ENCODE measurements at places on chromosomes 16 and 17.

GRCh38 chr16:87391324-87391949, 699 bp upstream of the MAP1LC3B start:
- DNase-seq: peak; percentile 57

GRCh38 chr16:34802396-34802795, 1343.0 kb downstream of the TP53TG3F start:
- DNase-seq: no peak

DNA sequence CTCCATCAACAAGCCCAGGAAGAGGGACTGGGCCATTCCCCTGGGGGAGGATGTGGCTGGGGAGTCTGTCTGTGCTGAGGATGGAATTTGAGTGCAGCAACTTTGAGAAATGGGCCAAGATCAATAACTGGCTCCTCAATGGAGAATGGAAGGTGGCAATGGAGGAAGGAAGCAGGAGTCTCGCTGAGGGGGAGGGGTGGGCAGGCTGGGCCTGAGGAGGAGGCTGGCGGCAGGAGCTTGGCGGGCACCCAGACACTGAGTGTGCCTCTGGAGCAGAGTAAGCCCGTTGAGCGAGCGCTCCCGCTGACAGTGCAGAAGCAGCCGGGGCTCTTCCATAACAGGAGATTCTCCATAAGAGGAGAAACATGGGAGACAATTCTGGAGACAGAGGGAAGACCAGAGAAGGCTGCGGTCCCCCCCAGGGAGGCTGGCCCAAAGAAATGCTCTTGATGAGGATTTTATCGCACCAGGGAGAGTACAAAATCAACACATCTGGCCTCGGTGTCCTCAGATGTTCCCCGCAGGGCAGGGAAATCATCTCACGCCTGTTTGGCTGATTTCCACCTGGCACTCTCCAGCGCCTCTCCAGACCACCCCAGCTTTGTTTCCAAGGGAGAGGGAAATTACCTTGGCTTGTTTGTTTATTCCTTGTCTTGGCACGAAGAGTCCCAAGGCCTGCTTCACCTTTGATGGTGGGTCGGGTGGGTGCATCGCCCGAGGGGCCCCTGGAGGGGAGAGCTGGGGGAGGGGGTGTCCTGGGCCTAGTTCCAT, 2.8 kb upstream of the MMP15 start:
- peak; percentile 28 for DNase-seq

- no peak for DNase-seq
Observed at GRCh38 chr17:66549311-66549704, 246.9 kb downstream of the PRKCA start.

- no peak for DNase-seq
Observed at GRCh38 chr17:54976316-54976715, 7.8 kb downstream of the STXBP4 start.

- DNase-seq: no peak
Observed at GRCh38 chr17:66967837-66968543, 3.5 kb downstream of the CACNG4 start.

GRCh38 chr16:3174618-3175148, 13.3 kb upstream of the OR1F1 start:
- no peak for DNase-seq

GRCh38 chr17:51230306-51230705, 29.5 kb downstream of the MBTD1 start:
- no peak for DNase-seq

- DNase-seq: no peak
Observed at GRCh38 chr16:57773655-57774295, 28.5 kb downstream of the KIFC3 start.

DNA sequence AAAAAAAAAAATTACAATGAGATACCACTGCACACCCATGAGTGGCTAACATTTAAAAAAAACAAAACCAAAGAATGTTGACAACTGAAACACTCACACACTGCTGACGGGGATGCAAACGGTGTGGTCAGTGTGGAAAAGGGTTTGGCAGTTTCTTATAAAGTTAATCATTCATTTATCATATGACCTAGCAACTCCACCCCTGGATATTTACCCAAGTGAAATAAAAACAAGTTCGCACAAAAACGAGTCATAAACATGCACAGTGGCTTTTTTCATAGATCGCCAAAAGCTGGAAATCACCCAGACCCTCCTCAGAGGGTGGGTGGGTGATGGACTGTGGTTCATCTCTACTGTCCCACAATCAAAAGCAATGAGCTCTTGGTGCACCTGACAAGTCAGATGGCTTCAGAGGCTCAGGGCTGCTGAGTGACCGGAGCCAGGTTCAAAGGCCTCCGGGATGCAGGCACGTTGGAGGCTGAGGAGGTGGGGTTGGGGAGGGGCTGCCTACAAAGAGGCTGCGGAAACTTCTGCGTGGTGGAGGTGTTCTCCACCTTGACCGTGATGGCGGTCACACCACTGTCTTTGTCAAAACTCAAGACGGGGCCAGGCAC, 14.2 kb downstream of the RAB40B start:
- no peak for DNase-seq

DNA sequence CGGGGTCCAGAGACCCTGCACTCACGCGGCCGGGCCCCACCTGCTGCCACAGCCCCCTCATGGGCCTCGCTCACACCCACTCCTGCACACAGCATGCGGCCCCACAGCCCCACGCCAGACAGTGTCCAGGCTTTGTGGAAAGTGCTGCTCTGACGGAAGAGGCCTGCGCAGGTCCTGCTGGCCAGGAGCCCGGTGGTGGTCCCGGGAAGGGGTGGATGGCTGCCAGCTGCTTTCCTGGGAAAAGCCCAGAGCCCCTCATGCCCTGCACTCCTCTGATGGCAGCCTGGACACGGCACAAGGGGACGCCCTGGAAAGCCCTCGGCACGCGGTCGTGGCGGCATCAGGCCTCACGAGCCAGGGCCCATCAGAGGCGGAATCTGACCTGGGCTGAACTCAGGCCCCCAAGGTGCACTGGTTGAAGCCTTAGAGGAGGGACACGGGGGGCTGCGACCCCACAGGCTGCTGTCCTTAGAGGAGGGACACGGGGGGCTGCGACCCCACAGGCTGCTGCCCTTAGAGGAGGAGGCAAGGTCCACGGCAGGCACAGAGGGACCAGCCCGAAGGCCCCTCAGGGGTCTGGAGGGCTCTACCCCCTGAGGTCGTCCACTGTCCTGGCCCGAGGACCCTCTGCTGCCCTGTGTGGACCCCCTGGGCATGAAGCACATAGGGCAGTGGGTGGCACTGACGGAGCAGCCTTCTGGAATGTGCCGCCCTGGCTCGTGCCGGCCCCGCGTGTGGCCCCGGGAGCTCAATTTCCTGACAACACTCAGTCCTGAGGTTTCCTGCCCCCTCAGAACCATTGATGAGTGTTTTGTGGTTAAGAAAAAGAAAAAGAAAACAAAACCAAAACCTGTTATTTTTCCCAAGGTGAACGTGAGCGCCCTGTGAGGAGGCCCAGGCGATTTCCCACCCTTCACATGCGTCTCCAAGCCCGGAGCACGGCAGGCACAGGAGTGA, 22.1 kb downstream of the SOX8 start:
- no peak for DNase-seq

DNA sequence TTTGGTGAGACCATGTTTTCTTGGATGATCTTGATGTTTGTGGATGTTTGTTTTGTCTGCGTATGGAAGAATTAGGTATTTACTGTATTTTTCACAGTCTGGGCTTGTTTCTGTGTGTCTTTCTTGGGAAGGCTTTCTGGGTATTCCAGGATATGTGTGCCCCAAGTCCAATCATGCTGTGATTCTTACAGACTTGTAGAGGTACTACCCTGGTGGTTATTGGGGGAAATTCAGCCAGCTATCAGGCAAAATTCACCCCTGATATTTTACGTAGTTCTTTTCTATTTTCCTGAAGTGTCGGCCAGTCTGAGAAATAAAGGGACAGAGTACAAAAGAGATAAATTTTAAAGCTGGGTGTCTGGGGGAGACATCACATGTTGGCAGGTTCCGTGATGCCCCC, 33.4 kb upstream of the ARL4D start:
- DNase-seq: no peak

GRCh38 chr17:40157973-40158372, 17.6 kb downstream of the CASC3 start:
- no peak for DNase-seq

Data from gastrocnemius medialis (tissue), 4 donors.